ENCODE measurements at places on chromosomes 13 and 19.

DNA sequence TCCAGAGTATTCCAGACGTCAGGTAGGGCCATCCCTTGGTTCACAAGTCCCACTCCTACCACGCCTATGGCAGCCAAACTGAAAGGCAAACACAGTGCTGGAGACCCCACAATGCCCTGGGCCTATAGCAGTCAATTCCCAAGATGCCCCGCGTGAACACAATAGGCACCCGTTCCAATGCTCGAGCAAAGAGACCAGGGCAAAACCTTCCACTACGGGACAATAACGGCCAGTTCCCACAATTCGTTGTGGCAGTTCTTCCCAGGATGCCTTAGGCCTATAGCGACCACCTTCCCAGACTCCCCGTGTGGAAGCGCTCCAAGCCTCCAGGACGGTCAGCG, 538 bp downstream of the ZNF428 start:
- DNase-seq, result peak; percentile 73

- DNase-seq, result no peak
Observed at GRCh38 chr13:50613356-50613831, 230.1 kb downstream of the DLEU7 start.

- no peak for DNase-seq
Observed at GRCh38 chr19:34316741-34317301, 48.2 kb upstream of the GPI start.

GRCh38 chr13:69287050-69287698, 820.5 kb upstream of the ATXN8OS start:
- DNase-seq, result no peak

- peak; percentile 1 for DNase-seq
Observed at GRCh38 chr13:32284927-32285632, 30.1 kb downstream of the ZAR1L start.

DNA sequence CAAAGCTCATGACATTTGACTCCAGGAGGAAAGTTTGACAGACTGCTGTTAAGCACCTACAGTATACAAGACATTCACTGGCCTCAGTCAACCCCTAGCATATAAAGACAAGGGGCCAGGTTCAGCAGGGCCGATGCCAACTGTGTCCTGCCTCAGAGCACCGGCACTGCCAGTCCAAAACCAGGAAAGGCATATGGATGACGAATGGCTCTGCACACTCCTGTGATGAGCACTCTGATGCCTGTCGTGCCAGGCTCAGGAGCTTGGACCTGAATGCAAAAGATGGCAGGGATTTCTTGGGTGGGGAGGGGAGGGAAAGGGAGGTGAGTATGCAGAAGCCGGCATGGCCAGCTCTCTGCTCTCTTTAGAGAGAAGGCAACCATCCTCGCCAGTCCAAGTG, 38.9 kb downstream of the COL4A1 start:
- no peak for DNase-seq

GRCh38 chr19:29672933-29673336, 7.7 kb downstream of the PLEKHF1 start:
- DNase-seq, result no peak

GRCh38 chr19:57016076-57016475, 103.7 kb upstream of the USP29 start:
- DNase-seq, result no peak

GRCh38 chr13:43411741-43412140, 375.0 kb downstream of the ENOX1 start:
- DNase-seq, result peak; percentile 49

- DNase-seq, result no peak
Observed at GRCh38 chr13:21336609-21337349, 122.3 kb downstream of the ZDHHC20 start.

DNA sequence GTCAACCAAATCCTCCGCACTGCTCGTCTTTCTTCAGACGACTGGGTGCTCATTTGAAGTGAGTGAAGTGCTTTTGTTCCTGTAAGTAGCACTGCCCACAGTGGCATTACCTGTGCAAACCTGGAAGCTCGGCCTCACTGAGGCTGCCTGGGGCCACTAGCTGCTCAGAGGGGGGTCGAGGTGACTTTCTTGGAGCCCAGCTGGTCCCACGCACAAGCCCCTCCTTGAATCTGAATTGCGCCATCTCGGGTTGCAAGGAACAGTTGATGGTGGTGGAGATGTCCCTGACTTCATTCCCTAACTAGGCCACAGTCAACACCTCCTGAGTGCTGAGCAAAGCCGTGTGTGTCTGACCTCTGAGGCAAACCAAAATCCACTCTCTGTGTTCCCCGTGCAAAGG, 79.3 kb upstream of the GPR183 start:
- DNase-seq, result no peak

DNA sequence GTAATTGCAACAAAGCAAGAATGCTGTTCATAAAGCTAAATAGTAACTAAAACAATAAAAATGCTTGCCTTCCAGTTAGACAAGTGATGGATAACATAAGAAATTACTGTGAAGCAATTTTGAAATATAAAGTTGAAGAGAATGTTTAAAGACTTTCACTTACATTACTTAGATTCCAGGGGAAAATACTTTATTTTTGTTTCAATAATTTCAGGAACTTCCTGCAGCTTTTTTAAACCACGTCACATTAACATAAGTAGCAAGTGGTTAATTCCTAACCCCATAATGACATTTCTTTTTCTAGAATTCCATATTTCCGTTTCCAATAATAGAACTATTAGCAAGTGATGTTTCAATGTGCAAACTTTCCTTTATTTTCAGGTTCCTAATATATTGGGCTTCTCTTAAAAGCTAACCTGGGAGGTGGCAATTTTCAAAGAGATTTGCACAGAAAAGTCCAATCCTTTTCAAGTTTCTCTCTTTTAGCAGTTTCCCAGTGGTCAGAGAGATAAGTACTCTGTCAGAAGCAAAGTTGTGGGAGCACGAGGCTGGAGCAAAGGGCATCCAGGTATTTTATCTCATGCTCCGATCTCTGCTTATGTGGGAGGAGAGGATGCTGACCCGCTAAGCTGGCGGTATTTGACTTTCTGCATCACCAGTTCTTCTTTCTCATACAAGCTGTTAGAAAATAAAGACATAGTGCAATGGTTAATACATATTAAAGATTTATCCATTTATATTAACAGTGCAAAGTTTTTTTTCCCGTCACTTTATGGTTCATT, 1025.3 kb downstream of the EFNB2 start:
- DNase-seq, result no peak

DNA sequence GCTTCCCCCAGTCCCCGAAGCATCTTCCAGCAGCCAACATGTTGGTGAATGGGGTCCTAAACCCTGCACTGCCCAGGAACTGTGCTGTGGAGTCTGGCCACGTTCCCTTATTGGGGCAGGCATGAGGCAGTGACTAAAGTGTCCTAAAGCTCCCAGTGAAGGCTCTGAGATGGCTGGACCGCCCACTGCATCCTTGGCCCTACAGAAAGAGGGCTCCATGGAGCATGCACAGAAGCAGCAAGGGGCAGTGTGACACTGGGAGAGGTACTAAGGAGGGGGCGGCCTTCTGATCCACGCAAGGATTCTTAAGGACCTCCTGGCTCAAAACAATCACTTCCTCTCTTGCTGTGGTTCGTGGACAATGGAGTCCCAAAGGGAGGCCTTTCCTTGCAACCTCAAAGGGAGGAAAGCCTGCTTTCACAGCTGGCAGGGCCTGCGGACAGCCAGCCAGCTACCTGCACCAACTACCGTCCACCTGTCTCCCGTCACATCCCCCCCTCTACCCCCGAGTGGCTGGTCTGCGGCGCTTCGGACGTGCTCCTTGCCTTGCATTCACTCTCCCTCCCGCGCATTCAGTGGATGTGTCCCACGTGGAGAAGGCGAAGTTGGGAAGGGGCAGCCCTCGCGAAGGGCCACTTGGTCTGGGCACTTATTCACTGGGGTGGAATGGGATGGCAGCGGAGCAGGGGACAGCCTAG, 63.9 kb upstream of the STARD13 start:
- no peak for DNase-seq

DNA sequence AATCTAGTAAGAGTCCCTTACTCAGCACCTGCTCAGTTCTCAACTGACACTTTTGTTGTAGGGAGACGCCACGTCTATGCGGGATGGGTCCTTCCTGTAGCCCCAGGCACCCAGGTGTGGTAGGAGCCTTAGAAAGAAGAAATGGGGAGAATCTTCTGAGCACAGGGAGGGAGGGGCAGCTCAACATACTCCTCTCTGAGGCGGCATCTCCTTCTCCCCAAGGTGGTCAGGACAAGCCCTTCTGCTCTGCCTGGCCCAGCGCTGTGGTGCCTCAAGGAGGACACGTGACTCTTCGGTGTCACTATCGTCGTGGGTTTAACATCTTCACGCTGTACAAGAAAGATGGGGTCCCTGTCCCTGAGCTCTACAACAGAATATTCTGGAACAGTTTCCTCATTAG, 1.2 kb downstream of the KIR2DL4 start:
- no peak for DNase-seq

- no peak for DNase-seq
Observed at GRCh38 chr13:30435911-30436451, 13.7 kb downstream of the UBE2L5 start.

GRCh38 chr13:89150362-89150761, 1479.2 kb downstream of the SLITRK5 start:
- DNase-seq, result no peak

DNA sequence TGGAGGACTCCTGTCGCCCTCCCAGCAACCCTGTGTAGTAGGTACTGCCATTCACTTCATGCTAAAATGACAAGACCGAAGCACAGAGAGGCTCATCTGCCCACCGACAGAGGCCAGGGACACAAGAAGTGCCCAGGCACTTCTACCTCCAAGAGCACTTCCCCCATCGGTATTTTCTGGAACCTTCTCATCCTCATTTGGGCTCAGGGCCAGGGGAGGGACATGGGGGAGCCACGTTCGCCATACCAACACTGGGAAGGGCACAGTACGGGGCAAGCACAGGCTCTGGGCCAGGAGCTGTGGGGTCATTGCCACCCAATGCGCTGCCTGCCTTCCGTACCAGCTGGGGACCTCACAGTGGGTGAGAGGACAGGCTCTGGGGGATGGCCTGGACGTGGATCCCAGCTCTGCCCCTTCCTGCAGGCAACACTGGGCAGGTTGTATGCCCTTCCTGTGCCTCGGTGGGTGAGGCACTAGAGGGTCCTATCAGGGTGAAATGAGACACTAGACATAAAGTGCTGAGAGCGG, 21.3 kb upstream of the CCNP start:
- no peak for DNase-seq

DNA sequence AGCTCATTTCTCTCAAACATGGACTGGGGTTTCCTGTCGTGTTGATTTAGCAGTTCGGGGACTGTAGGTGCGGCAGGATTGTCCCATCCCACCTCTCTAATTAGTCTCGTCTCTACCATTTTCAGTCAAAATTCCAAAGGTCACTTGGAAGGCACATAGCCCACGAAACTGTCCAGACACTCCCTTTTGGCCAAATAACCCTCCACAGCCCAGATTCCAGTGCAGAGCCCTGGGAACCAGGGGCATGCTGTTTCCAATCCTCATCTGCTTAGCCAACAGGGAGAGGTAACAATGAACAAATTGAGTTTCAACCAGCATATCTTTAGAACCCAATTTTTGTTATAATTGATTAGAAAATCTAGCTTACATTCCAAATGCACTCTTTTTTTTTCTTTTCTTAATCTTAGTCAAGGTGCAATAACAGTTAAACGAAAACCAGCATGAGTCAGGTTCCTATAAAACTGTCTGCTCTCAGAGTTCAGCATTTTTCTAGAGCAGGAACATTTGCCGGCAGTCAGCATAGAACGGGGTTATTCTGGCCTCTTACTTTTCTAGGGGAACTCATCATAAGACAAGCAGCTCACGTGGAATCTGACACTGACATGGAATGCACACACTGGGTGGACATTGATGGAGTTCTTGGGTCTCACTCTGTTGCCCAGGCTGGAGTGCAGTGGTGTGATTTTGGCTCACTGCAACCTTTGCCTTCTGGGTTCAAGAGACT, 14.4 kb upstream of the CEBPA start:
- no peak for DNase-seq

- DNase-seq, result no peak
Observed at GRCh38 chr13:67229481-67230403, at the start of gene PCDH9. TSS of gene PCDH9 (minus strand) at chr13:67230336. CDS start at chr13:67228440, 1,896 bp downstream.

DNA sequence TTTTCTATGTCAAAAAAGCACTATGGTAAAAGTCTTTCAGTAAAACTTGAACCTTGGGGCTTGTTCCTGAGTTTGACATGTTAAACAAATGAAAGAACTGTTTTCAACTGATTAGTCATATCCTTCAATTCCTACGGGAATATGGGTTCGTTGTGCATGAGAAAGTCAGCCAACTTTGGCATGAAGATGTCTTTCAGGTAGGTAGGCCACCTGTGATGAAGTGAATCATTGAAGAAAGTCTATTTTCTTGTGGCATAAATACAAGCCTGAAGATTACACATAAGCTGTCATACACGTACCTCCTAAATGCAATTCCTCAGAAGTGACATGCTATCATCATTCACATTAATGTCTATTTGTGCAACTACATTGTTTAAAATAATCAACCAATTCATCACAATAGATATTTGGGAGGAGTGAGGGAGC, 513.0 kb downstream of the IRS2 start:
- no peak for DNase-seq

Data from midbrain (tissue), 1 donor.